ENCODE measurements at places on chromosomes 4 and X. TPM values are rescaled to one million over a fixed set of nuclear protein-coding genes. Genes with fewer than 3 reads are reported as not detected.
A peak's percentile ranks its signal among the peaks of the same experiment; 100 is the strongest.

Gene MAGEA6
- not detected for total RNA-seq

Gene ZC4H2
- total RNA-seq: 15.6 TPM

Gene PRDM8
- total RNA-seq: 3.7 TPM

Gene RHOXF1
- not detected for total RNA-seq

Gene CFI
- total RNA-seq: not detected

Gene PPID
- total RNA-seq: 39.8 TPM

Gene KLHL4
- not detected for total RNA-seq

Gene NPY2R
- total RNA-seq: not detected

Gene GYPE
- total RNA-seq: 0.18 TPM

Gene MAGED4B
- total RNA-seq: 3.1 TPM

Gene NPY5R
- not detected for total RNA-seq

Gene RNF128
- not detected for total RNA-seq

Gene CLDN34
- total RNA-seq: not detected

Gene ODAPH
- not detected for total RNA-seq

Gene NOX1
- not detected for total RNA-seq

Gene ARHGEF38
- not detected for total RNA-seq

Gene PHEX
- 0.16 TPM for total RNA-seq

Gene DDX60
- total RNA-seq: 115 TPM

Gene CDKL5
- 1.0 TPM for total RNA-seq

Gene SHROOM4
- total RNA-seq: not detected

GRCh38 chr4:108261026-108261425, 92.3 kb upstream of the LEF1 start:
- no peaks in the 10 kb centered on the region for H3K4me1 ChIP-seq
- no peak for DNase-seq
- peaks cover 1% of the 10 kb centered on the region for H3K27me3 ChIP-seq
- no peaks in the 10 kb centered on the region for H3K36me3 ChIP-seq
- no peak overlapping the region for H3K4me3 ChIP-seq

GRCh38 chrX:53262918-53263394, 18.4 kb downstream of the IQSEC2 start:
- peak overlapping the region; percentile 10 for H3K27ac ChIP-seq
- H3K27me3 ChIP-seq: peaks cover 13% of the 10 kb centered on the region
- DNase-seq: peak; percentile 40

GRCh38 chrX:65926095-65927019, 113.5 kb downstream of the VSIG4 start:
- DNase-seq: peak; percentile 85
- peaks cover 64% of the 10 kb centered on the region for H3K4me1 ChIP-seq
- no peaks in the 10 kb centered on the region for H3K27me3 ChIP-seq
- peak overlapping the region; percentile 92 for H3K27ac ChIP-seq
- peak overlapping the region; percentile 65 for H3K4me3 ChIP-seq
- H3K36me3 ChIP-seq: peaks cover 57% of the 10 kb centered on the region

DNA sequence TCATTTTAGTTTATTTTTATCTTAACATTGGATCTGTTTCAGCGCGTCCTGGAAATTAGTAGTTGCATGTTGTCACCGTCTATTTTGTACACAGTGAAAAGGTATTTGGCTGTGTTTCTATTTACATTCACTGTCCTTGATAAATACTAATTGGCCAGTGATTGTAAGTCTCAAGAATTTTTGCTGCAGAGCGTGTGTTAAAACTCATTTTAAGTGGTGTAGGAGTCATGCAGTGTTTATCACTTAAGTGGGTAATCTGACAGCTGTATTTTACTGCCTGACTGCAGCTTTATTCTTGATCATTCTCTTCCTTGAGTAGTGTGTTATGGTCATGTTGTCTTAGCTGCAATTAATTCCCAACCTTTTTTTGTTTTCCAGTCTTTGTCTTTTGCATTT, 9.8 kb downstream of the GUCY1A1 start:
- H3K27me3 ChIP-seq: peaks cover 9% of the 10 kb centered on the region
- H3K36me3 ChIP-seq: no peaks in the 10 kb centered on the region
- H3K27ac ChIP-seq: no peak overlapping the region
- no peak overlapping the region for H3K4me3 ChIP-seq

DNA sequence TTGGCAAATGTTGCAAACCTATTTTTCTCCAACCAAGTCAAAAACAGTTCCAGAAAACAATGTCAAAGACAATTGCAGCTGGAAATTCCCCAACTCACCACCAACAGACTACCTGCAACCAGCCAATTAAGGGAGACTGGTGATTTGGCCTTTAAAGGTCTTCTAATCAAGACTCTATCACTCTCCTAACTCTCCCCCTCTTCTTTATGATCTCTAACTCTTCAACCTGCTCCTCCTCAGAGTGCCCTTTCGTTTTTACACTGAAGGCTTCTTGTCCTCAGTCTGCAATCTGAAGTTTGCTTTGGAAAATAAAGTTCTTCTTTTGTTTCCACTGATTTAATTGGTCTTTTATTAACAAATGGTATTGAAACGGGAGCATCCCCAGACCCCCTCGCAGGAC, 203.9 kb downstream of the TECRL start:
- no peak overlapping the region for H3K4me3 ChIP-seq
- no peak for DNase-seq
- H3K27me3 ChIP-seq: no peaks in the 10 kb centered on the region
- H3K4me1 ChIP-seq: no peaks in the 10 kb centered on the region
- no peaks in the 10 kb centered on the region for H3K36me3 ChIP-seq

DNA sequence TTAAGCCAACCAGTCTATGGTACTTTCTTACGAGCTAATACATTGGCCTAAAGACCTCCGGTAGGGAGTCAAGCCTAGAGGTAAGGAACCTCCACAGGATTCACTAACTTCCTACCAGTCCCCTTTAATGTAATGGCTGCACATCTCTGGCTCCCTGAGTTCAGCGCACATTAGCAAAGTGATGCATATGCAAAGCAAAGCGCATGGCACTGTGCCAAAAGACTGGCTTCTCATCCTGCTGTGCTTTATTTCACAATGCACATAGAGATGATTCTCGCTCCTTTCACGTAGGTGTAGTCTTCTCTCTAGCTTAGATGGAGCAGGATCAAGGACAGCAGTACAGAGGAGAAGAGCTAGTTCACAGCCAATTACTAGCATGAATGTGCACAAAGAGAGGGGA, 14.6 kb upstream of the CLTRN start:
- H3K4me1 ChIP-seq: peaks cover 21% of the 10 kb centered on the region
- no peaks in the 10 kb centered on the region for H3K27me3 ChIP-seq
- no peak for DNase-seq
- H3K4me3 ChIP-seq: no peak overlapping the region
- H3K27ac ChIP-seq: no peak overlapping the region
- peaks cover 5% of the 10 kb centered on the region for H3K36me3 ChIP-seq

DNA sequence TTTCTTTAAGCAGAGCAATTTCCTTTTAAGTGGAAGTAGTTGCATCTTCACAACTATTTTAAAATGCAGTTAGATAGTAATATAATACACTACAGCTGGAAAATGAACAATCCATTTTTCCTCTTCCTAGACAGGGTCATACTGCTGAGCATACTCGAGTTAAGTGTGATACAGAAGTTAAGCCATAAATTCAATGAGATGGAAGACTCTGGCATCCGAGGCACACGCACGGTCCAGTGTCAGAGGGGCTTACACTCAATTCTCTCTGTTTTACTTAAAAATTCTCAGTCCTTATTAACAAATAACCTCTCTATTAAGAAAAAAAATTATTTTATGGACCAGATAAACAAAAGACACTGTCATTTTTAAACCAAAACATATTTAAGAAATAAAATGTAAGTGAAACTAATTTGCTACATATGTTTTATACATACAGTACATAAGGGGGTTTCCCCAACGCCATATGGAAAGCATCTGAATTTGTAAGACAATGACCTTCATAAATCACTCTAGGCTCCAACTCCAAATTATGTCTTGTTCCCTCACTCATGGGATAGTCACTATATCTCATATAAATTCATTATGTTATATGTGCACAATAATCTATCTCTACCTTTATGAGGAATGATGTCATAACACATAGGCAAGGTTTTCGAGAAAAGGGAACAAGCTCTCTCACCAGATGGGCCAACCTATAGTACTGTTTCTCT, 315.3 kb downstream of the PAPSS1 start:
- no peak overlapping the region for H3K27ac ChIP-seq
- H3K4me3 ChIP-seq: no peak overlapping the region
- no peak for DNase-seq
- H3K36me3 ChIP-seq: no peaks in the 10 kb centered on the region
- H3K4me1 ChIP-seq: no peaks in the 10 kb centered on the region
- H3K27me3 ChIP-seq: no peaks in the 10 kb centered on the region

DNA sequence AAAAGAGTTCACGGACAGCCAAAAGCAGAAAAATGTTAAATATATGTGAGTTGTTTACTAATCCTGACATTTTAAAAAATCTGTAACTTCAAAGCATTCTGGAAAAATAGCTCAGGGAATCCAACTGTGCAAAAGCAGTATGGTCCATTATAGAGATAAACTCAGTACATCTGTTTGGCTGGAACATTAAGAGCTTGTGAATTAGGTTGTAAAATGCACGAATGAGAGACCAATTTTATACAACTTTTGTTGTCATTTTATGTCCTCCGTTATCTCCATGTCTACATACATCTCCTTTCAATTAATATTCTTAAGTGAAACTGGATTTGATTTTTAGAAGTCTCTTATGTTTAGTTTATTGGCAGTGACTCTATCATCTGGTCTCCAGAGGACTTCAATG, 367.0 kb upstream of the ATOH1 start:
- no peak overlapping the region for H3K4me3 ChIP-seq
- no peak for DNase-seq
- no peaks in the 10 kb centered on the region for H3K27me3 ChIP-seq

GRCh38 chrX:23372220-23372902, 37.7 kb downstream of the PTCHD1 start:
- no peak for DNase-seq
- H3K36me3 ChIP-seq: no peaks in the 10 kb centered on the region
- peaks cover 3% of the 10 kb centered on the region for H3K27me3 ChIP-seq

GRCh38 chr4:36011381-36011780, 232.9 kb downstream of the ARAP2 start:
- H3K4me1 ChIP-seq: no peaks in the 10 kb centered on the region
- no peaks in the 10 kb centered on the region for H3K36me3 ChIP-seq
- no peak overlapping the region for H3K4me3 ChIP-seq
- H3K27ac ChIP-seq: no peak overlapping the region

GRCh38 chrX:49129427-49129826, 5.9 kb upstream of the GPKOW start:
- DNase-seq: no peak
- H3K4me1 ChIP-seq: no peaks in the 10 kb centered on the region
- no peaks in the 10 kb centered on the region for H3K36me3 ChIP-seq
- H3K27ac ChIP-seq: no peak overlapping the region
- no peak overlapping the region for H3K4me3 ChIP-seq
- no peaks in the 10 kb centered on the region for H3K27me3 ChIP-seq

DNA sequence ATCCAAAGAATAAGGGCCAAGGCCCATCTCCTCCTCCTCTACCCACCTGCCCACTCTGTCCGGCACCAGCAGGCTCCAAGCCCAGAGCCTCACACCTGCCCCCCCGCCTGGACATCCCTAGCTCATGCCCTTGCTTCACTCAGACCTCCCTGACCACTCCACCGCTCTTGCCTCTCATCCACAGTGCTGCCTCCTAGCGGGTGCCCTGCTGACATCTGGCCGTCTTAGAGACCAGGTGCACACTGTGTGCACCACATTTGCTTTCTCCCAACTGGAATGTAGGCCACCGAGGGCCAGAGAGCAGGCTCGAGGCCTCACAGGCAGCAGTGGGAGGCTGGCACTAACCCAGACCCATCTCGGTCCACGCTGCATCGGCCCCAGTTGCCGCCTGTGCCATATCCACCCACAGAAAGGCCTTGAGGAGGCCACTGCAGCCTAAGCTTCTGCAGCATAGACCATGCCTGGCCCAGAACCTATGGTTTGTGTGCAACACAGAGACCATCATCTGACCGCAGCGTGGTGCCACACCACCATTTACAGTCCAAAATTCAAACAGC, 13.5 kb downstream of the LETM1 start:
- no peaks in the 10 kb centered on the region for H3K27me3 ChIP-seq
- no peak overlapping the region for H3K4me3 ChIP-seq
- peaks cover 46% of the 10 kb centered on the region for H3K36me3 ChIP-seq
- no peak for DNase-seq
- H3K4me1 ChIP-seq: peaks cover 14% of the 10 kb centered on the region

DNA sequence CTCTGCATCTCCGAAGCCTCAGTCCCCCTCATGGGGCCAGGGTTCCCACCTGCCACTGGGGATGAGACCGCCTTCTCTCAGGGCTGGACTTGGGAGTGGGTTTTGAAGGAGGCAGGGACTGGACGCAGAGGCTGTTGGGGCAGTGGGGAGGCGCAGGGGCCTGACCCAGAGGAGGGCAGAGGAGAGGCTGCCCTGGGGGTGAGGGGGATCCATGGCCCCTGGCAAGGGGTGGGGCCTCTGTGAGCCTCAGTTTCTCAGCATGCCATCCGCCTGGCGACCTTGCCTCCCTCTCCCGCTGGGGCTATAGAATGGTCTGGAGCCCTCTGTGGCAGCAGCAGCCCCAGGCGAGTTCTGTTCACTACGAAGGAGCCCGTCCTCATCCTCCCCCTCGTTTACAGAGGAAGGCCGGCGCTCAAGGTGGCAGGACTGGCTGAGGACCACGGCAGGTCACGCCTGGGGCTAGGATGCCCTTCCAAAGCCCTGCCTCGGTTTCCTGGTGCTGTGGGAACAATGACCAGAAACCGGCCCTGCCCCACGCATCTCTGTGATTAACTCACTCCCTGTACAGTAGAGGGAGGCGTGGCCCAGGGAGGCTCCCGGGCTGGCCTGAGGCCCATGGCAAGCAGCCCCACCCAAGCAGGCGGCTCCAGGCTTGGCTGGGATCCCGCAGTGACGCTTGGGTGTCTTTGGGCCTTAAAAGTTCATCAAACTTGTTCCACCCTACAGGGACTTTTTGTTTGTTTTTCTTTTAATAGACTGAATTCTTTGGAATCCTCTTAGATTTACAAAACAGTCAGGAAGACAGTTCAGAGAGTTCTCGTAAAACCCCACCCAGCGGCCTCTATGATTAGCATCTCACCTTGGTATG, 16.0 kb upstream of the SH3TC1 start:
- no peak overlapping the region for H3K4me3 ChIP-seq
- no peaks in the 10 kb centered on the region for H3K27me3 ChIP-seq
- DNase-seq: no peak
- no peak overlapping the region for H3K27ac ChIP-seq
- H3K4me1 ChIP-seq: no peaks in the 10 kb centered on the region

- no peak overlapping the region for H3K27ac ChIP-seq
- no peaks in the 10 kb centered on the region for H3K4me1 ChIP-seq
Measured at GRCh38 chrX:151825007-151825406, 87.7 kb upstream of the MAGEA4 start.

DNA sequence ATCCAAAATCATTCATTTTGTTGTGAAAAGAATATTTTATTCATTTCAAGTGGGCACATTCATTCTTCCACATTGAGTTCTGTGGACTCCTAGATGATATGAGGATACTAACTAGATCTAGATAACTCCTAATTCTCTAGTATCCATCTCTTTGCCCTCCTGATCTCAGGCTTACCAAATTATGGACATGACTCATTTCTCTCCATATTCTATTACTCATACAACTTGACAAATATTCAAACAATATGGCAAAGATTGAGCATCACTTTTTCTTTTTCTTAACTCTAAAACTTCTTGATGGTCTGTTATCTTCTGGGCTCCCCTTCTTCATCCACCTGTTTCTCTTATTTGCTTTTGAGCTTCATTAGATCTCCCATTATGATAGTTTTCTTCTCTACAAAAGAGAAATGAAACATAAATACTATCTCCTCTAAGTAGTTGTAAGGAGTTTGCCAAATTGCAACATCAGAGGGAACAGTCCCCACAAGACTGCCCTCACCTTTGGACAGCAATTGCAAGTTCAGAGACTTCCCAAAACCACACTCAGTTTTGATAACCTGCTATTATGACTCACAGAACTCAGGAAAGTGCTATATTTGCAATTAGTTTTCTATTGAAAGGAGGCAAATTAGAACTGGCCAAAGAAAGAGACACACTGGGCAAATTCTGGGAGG, 422.9 kb downstream of the SPRY1 start:
- no peaks in the 10 kb centered on the region for H3K36me3 ChIP-seq
- H3K4me1 ChIP-seq: no peaks in the 10 kb centered on the region
- no peak for DNase-seq
- no peak overlapping the region for H3K27ac ChIP-seq
- no peak overlapping the region for H3K4me3 ChIP-seq
- peaks cover 7% of the 10 kb centered on the region for H3K27me3 ChIP-seq

Measured in activated CD8-positive, alpha-beta T cell treated with anti-CD3 and anti-CD28 coated beads, Interleukin-2, amount 10 ng/mL, durations not matched to agents 7 days and 5 days (primary cell).